ENCODE measurements at places on chromosomes 12 and 14.
A peak's percentile ranks its signal among the peaks of the same experiment; 100 is the strongest.

- peak; percentile 98 for DNase-seq
These were observed 96.7 kb downstream of the ETV6 start for GRCh38 chr12:11746024-11746771.

DNA sequence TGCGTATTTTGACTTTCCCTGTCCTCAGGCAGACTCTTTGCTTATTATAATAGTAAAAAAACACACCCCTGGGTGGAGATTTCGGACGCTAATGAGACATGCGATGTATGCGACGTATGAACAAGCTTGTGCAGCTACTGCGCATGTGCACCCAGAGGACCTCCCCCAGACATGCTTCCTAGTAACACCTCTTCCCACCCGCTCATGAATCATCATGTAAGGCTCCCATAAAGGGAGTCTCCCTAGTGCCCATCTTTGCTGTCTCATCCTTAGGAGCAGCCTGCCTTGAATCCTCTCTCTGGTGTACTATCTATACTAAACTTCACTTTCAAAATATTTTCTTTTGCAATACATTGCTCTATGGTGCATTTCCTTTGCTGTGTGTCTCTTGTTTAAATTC, 210.1 kb downstream of the TMEM132D start:
- no peak for DNase-seq

DNA sequence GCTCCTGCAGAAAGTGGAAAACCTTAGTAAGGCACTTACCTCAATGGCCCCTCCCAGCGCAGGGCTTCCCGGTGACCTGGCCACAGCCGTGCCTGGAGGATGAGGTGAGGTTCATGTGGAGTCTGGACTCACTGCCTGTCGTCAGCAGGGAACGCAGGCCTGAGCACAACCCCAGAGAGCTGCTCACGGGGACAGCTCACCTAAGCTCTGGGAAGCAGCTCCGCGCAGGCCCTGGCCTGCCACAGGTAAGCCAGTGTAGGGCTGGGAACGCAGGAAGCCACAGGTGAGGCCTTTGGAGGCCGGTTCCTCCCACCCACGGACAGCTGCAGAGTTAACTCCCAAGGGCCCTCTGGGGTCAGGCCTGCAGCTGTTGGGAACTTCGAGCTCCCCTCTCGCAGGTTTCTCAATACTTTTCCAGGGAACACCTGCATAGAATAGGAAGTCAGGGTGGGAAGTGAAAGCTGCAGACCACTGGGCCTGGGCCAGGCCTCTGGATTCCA, 32.7 kb downstream of the ANAPC7 start:
- no peak for DNase-seq

GRCh38 chr12:109727039-109727723, 13.6 kb downstream of the FAM222A start:
- no peak for DNase-seq

- no peak for DNase-seq
These were observed 49.5 kb downstream of the CLMN start for GRCh38 chr14:95270203-95270602.

DNA sequence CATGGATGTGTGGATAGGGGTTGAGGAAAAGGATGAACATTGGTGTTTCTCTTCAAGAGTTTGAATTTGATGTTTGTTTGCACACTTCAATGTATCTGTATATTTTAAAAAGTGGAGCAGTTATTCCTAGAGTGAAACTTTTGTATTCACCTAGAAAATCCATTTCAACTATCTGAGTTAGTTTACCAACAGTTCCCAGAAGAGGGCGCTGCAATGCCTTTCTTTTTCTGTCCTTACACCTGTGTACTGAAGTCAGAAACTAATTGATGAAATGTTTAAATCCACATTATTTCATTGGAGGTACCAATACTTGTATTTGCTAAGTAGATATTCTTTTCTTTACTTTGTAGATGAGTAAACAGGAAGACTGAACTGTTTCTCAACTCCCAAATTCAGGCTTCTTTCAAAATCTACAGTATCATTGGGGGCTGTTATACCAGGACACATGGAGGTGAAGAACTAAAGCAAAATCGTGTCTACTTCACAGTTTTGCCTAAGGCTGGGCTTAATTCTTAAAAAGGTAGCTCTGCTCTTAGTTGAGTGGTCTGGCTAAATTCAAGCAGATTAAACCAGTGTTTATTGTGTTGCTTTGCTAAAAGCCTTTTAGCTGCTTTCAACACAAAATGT, 26.6 kb upstream of the KLRB1 start:
- peak; percentile 72 for DNase-seq

DNA sequence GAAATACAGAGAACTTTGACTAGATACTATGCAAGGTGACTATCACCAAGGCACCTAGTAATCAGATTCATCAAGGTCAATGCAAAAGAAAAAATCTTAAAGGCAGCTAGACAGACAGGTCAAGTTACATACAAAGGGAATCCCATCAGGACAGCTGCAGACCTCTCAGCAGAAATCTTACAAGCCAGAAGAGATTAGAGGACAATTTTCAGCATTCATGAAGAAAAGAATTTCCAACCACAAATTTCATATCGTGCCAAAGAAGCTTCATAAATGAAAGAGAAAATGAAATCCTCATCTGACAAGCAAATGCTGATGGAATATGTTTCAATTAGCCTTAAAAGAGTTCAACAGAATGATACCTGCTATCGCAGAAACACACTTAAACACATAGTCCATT, 913.7 kb downstream of the RPS29 start:
- no peak for DNase-seq

GRCh38 chr12:125092872-125093680, 27.8 kb downstream of the AACS start:
- DNase-seq: peak; percentile 46

- DNase-seq: no peak
These were observed 91.8 kb upstream of the EEA1 start for GRCh38 chr12:93020631-93021597.

- DNase-seq: no peak
These were observed 27.2 kb downstream of the FBXO34 start for GRCh38 chr14:55298500-55298822.

DNA sequence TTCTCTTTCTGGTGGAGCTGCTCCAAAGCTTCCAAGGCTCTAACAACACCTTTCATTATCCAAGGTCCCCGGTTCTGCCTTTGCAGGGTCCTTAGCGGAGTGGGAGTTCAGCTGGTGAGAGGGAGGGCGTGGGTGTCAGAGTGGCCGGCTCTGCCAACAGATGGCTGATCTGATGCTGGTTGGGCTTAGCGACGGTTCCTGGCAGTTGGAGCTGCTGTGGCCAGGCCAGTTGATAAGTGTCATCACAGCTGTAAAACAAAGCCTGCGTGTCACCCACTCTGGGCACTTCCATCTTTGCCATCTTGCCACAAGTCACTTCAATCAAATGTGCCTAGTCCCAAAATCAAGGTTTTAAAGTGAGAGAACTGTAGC, 36.3 kb downstream of the RIN3 start:
- DNase-seq: no peak

GRCh38 chr12:104106965-104107364, 31.0 kb downstream of the NFYB start:
- no peak for DNase-seq

GRCh38 chr12:12327802-12328201, 22.2 kb downstream of the MANSC1 start:
- DNase-seq: peak; percentile 84

DNA sequence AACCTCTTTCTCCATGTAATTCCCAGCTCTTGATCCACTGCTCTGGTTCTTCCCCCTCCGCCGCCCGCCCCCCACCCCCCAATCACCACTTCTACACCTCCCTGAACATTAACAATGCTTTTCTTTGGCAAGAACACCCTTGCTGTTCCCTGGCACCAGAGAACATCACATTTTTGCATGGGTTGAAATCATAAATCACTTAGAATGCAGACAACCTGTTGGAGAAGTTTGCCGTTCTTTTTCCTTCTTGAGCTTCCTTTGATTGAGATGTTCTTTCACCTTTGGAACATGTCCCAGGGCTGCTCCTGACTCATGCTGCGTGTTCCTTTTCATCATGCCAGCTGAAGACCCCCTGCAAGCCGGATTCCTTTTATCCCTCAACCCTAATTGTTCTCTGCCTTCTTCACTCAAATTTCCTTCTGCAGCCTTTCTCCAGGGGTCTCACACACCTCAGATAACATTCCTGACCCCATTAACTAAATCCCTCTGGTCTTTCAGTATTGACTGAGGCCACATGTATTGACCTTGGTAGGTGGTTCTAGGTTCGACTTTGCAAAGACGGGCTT, 294.1 kb upstream of the TMPO start:
- no peak for DNase-seq

GRCh38 chr12:922285-922684, 27.2 kb downstream of the RAD52 start:
- DNase-seq: no peak

GRCh38 chr14:67580336-67581171, 19.5 kb downstream of the PIGH start:
- DNase-seq: no peak

DNA sequence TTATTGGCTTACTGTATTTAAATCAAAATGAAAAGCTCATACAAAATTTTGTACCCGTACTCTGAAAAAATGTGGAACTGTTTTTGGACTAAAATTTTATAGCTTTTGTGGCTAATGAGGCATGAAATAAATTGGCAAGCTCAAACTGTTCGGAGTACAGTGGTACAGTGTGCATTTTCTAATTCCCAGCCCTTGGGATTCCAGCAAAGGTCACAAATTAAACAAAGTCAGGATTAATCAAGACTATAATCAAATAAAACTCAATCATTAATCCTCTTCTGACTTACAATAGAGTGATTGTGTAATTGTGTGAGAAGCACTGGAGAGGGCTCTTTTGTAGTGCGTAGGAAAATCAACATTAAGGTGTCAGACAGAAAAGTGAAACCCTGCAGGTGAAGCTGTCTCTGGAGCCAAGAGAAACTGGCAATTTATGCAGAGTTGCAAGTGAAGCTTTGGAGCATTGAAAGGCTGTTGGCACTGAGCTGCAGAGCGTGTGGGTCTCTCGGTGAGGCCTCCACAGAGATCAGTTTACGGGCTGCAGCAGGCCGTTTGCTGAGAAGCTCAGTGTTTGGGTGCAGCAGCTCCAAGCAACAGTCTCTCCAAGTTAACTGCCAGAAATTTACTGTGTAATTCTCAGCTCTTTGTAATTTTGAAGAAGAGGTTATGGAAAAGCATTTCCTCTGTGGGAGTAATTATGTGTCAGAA, 275.9 kb downstream of the FBXL14 start:
- DNase-seq: peak; percentile 45

DNA sequence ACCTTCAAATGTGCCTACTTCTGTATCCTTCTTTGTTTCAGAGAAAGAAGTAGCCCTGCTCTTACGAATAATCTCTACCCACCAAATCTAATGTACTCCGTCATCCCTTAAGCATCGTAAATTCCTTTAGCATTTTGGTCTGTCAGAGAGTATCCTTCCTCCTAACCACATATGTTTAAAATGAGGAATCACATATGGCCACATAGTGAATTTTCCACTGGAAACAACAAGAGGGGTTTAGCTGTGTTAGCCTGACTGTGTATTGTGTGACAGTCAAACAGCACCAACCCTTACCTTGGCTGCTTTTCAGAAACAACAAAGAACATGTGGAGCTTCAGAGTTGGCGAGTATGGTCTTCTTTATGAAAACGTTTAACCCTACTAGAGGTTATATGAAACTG, 5.5 kb downstream of the LUM start:
- no peak for DNase-seq

DNA sequence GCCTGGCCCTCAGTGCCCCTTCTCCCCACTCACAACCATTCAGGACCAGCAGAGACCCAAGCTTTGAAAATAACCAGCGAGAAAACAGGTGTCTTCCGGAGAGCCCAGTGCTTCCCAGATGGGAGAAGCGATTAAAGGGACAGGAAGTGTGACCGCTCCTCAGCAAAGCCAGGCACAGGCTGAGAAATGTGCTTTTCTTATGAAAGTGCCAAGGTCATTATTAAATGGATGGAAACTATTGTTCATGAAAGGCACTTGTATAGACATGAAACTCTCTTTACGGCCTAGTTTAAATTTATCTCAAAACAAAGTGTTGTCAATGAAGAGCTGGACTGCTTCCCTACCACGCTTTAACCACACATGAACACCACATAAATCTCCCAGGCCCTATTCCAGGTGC, 210.4 kb downstream of the SPTSSA start:
- DNase-seq: no peak

GRCh38 chr14:92556863-92557543, 43.4 kb downstream of the RIN3 start:
- no peak for DNase-seq

GRCh38 chr14:70006699-70007098, 127.5 kb downstream of the SMOC1 start:
- DNase-seq: no peak

- no peak for DNase-seq
These were observed 103.0 kb downstream of the VCPKMT start for GRCh38 chr14:50013198-50013918.

GRCh38 chr12:38695057-38695456, 210.3 kb downstream of the CPNE8 start:
- no peak for DNase-seq

DNA sequence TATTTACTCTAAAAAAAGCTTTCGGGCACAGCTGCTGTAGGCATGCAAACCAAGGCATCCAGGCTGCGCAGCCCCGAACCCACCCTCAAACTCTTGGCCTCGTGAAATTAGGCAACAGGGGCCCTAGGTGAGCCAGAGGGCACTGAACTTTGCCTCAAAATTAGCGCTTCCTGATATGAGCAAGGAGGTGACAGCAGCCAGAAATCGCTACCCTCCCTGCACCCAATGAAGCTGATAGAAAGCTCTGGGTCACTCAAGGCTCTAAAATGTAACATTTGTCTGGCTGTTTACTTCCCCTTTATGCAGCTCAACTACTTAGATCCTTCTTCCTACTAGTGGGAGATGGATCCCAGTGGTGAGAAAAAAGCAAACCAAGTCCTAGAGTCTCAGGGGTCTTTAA, 61.8 kb downstream of the PITPNM2 start:
- DNase-seq: no peak

DNA sequence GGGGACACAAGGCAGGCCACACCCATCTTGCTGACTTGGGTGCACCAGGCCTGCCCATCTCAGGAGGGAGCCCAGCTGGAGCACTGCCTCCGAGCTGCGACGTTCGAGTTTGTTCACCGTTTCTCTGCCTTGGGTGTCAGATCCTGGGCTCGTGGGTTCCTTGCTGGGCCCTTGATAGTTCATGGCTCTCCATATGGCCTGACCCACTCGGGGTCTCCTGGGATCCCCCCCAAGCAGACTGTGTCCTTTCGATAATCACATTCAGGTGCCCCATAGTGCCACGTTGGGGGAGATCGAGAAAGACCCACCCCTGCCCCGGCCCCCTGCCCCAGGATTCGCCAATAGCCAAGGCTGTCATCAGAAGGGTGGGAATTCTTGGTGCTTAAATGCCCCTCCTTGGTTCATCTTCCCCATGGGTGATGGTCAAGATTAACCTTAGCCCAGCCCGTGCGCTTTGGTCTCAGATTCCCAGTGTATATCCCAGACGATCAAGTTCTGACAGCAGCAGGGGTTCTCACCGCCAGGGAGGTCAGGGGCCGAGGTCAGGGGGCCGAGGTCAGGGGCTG, 7.4 kb downstream of the RFLNA start:
- no peak for DNase-seq
